ENCODE measurements at places on chromosomes 1 and 21.
A peak's percentile ranks its signal among the peaks of the same experiment; 100 is the strongest.

DNA sequence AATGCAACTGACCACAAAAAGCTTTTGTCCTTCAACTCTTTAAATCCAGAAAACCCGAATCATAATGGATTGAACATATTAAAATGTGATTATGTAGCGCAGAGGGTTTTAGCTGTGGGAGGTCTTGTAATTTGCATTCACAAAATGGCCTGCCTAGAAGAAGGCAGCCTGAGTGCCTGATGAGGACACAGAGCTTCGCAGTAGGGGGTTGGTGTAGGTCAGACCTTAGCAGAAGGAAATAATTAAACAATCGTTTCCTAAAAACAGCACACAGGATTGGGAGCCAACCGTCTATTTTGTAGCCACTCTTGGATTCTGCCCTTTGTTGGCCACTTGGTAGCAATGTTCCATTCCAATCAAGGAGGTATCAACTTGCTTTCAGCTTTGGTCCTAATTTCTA lies 195.7 kb upstream of the KIAA0040 start:
- DNase-seq: no peak

- no peak for DNase-seq
These were observed 36.5 kb downstream of the LRRC8C start for GRCh38 chr1:89669441-89669840.

GRCh38 chr1:64686828-64687724 lies 57.8 kb upstream of the RAVER2 start:
- no peak for DNase-seq

DNA sequence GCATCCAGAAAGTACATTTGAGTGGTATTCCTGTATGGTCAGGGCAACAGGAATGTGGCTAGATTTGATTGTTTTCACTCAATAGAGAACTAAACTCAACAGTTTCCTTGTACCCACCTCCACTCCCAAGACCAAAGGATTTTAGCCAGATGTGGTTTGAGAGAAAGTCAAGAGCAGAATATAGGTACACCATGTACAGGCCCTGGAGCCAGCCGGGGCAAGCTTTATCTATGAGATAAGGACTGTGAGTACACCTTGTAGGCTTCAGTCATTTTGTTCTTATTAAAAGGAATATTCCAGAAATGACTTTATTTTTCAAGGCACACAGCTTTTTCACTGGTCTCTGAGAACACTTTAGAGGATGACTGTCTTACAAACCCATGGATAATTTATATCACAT lies 192.4 kb upstream of the JUN start:
- no peak for DNase-seq

DNA sequence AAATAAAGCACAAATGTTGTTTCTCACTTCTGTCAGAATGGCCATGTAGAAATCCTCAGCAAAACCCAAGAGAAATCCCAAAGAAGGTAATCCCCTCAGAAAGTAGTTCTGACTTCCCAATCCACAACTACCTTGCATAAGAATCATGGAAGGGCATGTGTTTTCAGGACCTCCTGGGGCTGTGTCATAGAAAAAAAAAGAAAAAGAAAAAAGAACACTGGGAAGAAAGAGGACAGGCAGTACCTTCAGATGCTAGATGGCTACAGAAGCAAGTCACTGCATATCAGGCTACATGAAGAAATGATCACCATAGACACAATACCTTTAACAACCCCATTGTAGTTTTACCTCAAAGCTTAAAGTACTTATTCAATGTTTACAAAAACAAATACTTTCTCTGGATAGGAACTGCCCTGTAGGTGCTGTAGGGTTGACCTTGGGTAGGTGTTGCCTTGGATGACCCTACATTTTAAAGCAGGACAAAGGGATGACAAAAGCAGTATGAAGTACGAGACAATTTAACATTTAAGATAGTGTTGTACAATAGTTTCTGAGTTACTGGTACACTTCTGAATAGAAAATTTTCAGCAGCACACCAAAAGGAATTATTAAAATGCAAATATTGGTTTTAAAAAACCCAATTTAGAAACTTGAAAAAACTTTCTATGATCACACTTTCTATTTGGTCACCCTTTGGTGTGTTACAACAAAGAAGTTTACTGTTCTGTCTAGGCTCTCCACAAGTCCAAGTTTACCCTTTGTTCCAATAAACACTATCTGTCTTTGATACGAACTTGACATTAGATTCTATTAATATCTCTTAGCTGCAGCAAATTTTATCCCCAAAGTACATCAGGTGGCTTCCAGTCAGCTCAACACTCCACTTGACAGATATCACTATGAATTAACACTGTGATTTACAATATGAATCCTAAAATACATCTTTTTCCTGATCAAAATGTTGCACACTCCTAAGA lies 5.0 kb downstream of the TRIT1 start:
- DNase-seq: no peak

GRCh38 chr21:42102076-42102475 lies 31.0 kb downstream of the UMODL1 start:
- DNase-seq: no peak

DNA sequence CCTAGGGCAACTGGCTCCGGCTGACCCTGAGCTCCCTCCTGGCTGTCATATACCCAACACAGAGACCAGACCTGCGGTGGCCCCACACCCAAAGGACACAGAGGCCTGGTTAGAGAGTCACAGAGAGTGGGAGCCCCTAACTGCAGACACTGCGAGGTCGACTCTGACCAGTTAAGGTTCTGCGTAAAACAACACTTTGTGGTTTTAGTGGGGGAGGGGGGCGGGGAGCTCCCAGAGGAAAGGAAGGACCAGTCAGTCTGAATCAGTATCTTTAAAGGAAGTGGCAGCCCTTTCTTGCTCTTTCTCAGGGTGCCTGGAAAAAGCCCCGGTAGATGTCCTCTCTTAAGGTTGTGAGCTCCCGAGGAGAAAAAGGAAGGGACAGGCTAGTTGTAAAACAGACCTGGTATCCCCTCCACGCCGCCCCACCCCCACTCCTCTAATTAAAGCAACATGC lies 2.4 kb downstream of the SSBP3 start:
- DNase-seq: no peak

DNA sequence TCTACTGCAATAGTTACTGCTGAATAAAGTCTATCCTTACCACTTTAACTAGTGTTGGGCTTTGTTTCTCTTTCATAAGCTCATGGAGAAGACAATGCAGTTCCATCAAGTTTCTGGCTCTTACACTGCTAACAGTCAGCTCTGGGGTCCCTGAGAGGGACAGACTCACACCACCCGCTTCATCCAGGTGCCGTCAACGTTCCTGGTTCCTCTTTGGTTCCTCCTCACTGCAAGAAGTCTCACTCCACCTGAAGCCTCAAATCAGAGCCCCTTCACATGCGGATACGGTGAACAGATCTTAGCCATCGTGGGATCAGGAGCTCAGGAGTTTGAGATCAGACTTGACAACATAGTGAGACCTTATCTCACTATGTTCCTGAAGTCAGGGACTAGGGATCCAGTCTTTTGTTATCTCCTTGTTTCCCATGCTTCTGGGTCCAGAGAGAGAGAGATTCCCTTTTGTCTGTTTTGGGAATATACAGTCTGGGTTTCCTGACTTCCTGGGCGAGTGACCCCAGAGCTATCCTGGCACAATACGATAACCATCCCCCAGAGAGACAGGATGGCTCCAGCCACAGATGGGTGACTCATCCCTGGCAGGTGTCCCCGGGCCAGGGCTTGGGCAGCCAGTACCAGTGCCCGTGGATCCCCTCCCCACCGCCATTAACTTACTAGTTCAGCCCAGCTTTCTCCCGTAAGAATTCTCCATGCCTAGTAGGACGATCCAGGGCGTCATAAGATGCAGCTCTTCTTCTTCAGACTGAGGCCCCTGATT lies 14.3 kb upstream of the PCP4 start:
- DNase-seq: no peak

- no peak for DNase-seq
These were observed 19.4 kb downstream of the BLZF1 start for GRCh38 chr1:169387399-169387798.

- DNase-seq: no peak
These were observed 31.9 kb downstream of the NFYC start for GRCh38 chr1:40723196-40723955.

GRCh38 chr1:204286831-204287421 lies 72.8 kb downstream of the PLEKHA6 start:
- no peak for DNase-seq

DNA sequence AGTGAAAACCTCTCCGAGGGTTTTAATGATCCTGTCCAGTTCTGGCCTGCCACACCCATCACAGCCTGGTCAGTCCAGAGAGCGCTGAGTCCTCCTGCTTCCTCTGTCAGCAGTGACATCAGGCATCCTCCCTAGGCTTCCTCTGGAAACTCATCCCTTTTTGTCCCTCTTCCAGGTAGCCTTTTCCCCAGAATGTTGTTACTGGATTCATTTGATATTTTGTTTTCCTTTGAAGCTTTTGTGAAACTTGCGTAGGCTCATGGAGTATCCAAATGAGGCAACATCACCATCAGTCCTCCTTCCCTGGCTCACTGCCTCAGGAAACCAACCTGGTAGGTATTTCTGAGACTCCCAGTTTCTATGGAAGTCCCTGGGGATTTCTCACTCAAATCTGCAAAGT lies 27.0 kb upstream of the IGSF3 start:
- DNase-seq: no peak

- no peak for DNase-seq
These were observed 81.6 kb downstream of the FOXD2 start for GRCh38 chr1:47519491-47519890.

DNA sequence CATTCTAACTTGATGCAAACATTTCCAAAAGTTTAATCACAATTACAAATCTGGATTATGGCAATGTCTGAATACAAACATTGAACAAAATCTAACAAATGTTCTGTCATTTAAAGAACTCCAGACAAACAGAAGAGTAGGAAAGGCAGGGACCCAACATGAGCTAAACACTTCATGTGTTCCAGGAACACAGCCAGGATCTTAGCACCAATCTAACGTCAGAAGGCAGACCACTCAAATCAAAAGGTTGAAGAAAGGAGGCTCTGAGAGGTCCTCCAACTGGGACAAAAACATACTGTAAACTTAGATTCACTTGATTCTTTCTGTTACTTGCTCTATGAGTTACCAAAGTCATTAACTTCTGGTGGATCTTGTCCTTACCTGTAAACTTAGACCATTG lies 374.0 kb downstream of the NEGR1 start:
- no peak for DNase-seq

DNA sequence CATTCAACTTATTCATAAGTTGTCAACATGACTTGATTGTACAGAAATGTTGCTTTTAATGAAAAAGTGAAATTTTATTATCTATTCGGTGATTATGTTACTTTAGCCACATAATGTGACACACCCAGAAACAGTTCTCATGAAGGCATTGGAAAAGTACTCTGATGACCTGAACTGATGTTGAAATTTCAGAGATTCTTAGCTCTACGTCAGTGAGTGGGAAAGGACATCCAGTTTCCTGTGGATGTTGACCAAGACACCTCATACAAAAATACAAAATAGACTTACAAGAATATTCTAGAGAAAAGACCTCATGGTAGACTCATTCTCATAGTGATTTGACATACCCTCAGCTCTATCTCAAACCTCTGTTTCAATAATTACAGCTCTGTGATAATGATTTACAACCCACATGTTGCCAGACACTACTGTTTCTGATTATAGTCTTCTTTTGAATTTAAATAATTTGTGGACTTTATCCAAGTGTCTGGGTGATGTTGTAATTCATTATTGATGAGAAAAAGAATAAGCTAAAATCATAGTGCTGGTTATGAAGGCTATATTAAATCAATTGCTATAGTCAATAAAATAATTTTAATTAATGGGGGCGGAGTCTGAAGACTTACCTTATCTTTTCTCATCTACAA lies 37.3 kb downstream of the KCNK2 start:
- peak; percentile 50 for DNase-seq

DNA sequence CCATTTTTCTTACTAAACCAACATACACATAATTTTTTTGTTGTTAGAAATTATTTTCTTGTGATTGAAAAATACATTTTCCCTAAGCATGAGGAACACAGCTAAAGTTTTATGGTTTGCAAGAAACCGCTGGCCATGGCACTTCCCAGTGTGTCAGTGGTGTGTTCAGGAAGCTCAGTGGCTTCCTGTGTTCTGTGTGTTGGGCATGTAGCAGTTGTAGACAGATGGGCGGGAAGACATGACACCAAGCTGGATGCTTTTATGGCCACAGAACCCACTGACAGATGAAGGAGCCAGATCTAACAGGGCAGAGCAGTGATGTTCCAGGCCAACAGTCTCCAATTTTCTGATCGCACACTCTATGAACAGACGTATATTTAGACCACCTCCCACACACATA lies 119.8 kb downstream of the GALNT2 start:
- no peak for DNase-seq

GRCh38 chr1:7062346-7063061 lies 277.2 kb downstream of the CAMTA1 start:
- DNase-seq: no peak

- no peak for DNase-seq
These were observed 251.2 kb upstream of the VAMP3 start for GRCh38 chr1:7519861-7520395.

DNA sequence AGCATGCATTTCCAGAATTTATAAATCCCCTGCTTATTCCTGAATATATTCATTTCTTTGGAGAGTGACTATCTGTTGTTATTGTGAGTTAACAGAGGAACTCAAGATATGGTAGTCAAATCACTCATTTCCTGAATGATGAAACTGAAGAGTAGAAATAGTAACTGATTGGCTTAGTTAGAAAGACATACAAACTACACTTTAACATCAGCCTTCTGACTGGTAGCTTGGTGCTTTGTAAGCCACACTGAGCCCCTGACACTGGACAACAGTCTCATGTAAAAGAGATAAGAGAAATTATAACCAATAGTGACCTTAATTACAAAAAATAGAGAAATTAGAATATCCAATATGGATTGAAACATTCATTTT lies 4.8 kb downstream of the GBP7 start:
- no peak for DNase-seq

DNA sequence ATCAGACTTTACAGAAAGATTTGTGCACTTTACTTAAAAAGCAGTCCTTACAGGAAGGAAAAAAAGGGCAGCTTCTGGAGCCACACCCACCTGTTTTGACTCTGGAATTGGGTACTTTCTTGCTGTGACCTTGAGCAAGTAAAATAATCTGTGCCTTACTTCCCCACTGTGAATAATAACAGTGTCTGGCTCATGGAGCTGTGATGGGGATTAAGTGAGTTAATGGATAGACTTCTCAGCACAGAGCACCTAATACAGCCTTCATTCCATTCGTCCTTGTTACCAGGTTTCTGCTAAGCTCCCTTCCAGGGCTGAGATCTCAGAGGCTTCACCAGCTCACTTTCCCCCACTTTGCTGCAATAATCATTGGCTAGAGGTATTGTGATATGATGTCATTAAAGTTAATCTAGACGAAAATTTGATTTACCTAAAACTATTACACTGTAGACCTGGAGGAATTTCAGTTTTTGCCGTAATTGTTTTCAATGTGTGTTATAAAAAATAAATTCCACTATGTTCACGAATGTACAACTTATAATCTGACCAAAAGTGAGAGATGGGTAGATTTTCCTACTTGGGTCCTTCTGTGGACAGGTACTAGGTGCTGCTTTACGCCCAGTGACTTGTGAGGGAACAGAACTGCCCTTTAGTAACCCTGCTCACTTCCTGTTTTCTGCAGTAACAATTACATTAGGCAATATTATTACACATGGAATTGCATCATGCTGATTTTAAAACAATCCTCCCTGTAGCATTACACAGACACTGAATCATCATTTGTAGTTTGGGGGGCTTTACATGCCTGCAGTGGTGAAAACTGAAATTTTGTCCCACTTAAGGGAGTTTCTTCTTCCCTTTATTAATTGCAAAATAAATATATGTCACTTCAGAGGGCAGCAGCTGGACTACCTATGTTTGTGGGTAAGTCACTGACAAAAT lies 19.7 kb upstream of the ABCG1 start:
- DNase-seq: peak; percentile 23

GRCh38 chr1:6601923-6602668 lies 573 bp downstream of the KLHL21 start:
- no peak for DNase-seq
